D721Med (cell line): ENCODE measurements at places on chromosomes 1 and 21.

DNA sequence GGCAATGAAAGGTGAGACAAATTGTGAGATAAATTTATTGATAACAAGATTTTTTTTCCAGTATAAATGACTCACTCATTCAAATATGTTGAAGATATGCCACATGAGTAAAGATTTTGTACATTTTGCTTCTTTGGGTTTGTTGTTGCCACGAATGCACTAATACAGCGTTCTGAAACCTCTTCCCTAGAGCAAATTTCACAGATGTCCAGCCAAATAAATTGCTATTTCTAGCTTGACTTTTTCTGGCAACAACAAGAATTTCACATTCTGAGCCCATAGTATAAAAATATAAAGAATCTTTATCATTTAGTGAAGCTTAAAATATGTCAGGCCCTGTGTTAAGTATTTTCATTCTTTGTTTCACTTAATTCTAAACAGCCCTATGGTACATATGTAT, 114.5 kb upstream of the COL24A1 start:
- DNase-seq = no peak

DNA sequence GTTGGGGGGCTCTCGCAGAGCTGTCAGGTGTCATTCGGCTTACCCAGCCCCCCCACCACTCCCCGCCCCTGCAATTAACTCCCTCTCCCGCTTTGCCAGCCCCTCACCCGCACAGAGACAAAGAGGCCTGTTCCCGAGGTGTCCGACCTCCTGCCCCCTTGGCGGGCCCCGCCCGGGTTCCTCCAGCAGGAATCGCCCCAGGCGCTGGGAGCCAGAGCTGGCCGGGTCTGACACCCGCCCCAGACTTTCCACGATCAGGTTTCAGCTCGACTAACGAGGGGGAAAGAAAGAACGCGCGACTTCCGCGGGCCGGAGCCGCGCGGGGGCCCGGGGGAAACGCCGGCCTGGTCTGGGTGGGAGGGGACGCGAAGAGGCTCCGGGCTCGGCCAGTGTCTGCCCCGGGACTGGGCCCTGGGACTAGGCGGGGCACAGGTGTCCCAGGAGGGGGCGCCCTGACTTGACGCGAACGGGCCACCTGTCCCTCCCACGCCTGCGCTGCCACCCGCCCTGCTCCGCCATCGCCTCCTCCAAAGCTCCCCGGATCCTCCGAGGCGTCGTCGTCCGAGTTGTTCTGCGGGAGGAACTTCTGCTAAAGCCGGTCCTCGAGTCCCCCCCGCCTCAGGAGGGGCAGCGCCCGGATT, 36.4 kb upstream of the HHAT start:
- DNase-seq = no peak

DNA sequence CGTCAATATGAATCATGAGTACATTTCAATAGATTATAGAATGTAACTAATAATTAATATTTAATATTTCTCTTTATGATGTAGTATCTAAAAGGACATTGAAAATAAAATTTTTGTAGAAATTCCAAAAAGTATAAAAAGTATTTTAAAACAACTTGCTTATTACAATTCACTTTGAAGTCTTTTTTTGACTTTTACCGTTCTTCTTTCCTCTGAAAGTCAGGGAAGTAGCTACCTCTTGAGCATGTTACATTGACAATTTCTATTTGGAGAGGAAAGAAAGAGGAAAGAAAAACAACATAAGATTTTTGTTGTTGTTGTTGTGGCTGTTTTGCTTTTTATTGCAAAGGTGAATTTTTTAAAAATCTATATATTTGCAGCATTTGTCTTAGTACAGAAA, 1.3 kb downstream of the PTPRC start:
- no peak for DNase-seq

DNA sequence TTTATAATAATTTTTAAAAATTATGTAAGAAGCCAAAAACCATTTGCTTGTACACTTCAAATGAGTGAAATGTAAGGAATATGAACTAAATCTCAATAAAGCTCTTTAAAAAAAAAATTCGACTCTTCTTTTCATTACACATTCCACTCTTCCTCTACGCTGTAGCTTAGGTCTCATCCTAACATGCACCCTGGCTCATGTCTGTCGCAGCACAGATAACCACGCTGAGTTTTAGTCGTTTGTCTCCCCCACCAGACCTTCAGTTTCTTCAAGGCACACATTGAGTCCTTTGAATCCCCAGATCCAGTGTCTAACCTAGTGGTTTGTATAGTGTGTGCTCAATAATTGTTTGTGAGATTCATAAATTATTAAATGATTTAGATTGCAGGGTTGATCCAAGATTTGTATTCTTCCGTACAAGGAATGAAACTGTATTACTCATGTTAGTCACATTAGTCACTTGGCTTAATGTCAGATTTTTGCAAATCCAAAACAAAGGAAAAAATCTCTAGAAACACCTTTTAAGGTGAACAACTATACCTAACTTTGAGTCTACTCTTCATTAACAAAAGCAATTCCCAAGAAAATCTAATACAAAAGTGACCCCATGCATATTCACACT, 57.3 kb downstream of the SLC25A24 start:
- DNase-seq = no peak

DNA sequence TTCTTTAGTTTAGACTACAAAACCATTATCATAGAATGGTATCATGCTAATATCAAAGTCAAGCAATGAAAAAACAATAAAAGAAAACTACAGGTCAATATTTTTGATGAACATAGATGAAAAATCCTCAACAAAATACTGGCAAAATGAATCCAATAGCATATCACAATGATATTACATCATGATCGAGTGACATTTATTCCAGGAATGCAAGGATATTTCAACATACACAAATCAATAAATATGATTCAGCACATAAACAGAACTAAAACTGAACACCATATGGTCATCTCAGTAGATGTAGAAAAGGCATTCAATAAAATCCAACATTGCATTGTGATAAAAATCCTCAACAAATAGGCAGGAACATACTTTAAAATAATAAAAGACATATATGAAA, 1657.7 kb downstream of the KCNT2 start:
- no peak for DNase-seq

DNA sequence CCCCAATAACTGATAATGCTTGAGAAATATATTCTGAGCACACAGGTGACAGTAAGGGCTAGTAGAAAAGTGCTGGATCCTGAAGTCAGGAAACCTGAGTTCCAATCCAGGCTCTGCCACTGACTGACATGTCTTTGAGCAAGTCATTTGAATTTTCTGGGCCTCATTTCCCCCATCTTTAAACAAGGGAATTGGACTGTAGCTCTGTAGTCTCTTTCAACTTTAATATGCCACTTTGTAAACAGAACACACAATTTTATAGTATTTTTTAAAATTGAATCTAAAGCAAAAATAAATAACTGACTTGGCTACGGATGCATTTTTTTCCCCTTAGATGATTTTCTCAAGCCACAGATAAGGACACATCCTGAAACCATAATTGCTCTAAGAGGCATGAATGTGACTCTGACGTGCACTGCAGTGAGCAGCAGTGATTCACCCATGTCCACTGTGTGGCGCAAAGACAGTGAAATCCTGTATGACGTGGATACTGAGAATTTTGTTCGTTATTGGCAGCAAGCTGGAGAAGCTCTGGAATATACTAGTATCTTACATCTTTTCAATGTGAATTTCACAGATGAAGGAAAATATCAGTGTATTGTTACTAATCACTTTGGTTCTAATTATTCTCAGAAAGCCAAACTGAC, 37.0 kb downstream of the LRIG2 start:
- no peak for DNase-seq

GRCh38 chr1:10561497-10561896, 86.7 kb downstream of the PEX14 start:
- no peak for DNase-seq

DNA sequence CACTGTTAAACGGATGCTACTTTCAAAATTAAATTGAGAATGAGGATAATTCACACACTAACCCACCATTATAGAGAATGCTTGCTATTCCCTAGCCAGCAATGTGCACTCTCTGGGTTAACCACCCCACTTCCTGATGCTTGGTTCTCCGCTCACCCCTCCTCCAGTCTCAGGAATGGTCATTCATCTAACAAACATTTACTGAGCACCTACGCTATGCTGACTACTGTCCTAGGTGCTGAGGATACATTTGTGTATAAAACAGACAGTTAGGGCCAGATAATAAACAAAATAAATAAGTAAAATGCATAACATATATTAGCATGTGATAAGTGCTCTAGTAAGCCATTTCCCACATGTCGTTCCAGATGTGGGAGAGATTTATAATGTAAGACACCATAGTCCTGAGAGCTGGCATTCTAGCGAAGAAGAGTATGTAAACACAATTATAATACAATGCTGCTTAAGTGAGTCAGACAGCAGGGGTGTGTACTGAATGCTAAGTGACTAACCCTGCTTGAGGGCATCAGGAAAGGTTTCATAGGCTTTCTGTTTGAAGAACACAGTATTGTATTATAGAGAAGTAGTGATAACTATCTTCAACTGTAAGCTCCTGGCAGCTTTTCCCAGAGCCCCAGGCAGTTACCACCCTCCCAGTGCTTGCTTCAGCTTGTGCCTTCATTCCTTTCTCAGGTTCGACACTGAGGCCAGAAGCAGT, 126.7 kb upstream of the CACHD1 start:
- no peak for DNase-seq

GRCh38 chr1:40252601-40253000, 4.9 kb downstream of the TMCO2 start:
- no peak for DNase-seq

DNA sequence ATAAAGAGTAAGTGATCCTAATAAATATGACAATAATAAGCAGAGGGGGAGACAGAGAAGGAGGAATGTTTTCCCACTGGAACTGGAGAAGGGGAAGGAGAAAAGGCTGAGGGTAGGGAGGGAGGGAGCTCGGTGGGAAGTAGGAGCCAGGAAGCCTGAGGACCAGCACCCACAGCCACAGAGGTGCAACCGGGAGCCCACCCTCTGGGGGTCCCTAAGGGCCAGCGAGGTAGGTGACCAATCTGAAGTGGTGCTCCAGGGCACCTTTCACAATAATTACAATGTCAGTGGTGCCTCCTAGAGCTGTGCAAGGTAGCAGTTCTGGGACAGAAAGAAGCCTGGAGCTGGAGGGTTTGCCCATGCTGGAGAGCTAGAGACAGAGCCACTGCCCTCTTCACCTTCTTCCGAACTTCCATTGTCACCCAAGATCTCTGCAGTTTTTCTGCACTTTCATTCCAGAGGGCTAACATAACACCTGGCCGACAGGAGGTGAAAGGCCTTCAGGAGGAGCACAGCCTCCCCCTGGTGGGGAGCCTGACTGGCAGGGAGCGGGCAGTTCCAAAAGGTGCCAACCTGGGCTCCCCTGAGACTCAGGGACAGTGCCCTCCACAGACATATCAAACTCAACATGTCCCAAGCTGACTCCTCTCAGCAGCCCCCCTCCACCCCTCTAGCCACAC, 4.1 kb upstream of the AHCYL1 start:
- no peak for DNase-seq

GRCh38 chr21:34640858-34641257, 25.9 kb upstream of the RCAN1 start:
- no peak for DNase-seq

DNA sequence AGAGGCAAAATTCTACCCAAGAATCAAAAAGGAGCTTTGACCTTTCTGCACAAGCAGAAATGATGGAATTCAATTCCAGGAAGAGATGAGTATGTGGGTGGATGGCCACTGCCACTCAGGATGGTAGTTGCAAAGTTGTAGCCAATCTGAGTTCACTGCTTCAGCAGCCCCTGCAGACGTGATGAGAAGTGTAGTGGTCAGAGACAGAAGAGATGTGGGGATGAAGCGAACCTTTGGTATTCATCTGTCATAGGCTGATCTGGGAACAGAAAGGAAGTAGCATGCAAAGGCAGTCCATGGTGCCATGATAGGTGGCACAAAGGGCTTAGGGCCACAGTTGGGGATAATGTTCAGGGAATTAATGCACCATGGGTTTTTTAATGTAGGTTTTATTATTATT, 81.1 kb upstream of the PGBD5 start:
- no peak for DNase-seq

DNA sequence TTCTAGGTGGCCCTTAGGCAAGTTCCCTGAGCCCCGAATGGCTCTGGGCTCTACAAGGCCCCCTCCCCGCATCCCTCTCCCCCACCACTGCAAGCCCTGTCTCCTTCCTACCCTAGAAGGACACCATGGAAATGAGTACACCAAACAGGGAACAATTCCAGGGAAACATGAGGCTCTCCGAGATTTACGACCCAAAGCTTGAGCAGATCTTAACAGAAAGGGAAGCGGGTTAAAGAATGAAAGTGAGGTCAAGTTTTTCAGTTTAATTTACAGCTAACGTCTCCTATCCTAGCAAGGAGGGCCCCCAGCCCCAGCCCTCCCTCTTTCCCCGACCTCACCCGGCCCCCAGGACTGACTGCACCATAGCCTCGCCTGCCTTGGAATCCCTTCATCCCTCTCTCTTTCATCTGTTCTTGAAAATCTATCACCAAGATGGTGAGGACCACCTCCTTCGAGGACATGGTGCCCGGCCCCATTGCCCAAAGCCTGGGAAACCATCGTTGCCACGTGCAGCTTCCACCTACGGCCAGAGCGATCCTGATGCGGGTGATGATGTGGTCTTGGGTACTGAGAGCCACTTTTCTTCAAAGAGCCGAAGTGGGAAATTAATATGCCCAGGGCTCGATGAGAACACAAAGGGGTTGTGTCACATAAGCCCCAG, 30.5 kb downstream of the SIM2 start:
- no peak for DNase-seq

- DNase-seq = no peak
Measured at GRCh38 chr1:209960926-209961325, 22.9 kb downstream of the SYT14 start.

DNA sequence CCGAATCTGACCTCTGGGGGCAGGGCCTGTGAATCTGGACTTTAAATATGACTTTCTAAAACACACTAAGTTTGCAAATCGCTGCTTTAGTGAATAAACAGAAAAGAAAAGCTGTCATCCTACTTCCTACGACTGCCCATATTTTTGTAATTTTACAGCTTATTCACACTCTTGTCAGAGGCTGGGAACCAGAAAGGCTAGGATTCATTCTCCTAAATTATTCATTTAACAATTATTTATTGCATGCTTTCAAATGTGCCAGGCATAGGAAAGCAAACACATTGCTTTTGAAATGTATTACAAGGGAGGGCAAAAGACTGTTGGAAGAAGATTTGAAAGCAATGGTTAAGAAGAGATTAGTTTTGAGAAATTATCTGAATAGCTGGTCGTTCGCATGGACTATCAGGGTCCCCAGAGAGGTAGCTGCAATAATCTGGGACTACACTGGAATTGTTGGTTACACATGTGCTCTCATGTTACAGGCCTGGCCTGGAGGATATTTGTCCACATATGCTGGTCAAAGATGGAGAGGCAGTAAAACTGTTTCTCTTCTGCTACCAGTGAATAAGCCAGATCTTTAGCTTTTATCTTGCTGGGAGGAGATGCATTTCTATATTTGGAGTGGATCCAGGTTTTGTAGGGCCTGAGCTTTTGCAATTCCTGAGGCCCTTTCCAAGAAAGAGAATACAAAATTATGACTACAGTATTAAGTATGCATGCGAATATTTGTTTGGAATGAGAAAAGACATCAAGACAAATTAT, 29.6 kb upstream of the SFPQ start:
- DNase-seq = no peak

DNA sequence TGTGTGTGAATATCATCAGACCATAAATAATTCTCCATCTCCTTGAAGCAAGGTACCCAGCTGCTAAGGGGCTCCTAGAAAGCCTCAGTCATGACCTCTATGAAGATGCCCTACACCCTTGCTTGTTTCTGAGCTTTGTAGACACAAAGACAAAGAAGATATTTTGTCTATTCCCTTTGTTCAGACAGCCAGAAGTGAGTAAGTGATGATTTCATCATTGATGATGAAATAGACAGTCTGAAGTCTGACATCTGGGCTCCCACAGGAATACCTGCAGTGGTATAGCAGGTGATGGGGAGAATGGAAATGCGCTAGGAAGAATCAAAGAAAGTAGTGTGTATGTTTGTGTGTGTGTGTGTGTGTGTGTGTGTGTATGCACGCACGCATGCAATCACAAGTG, 82.2 kb upstream of the DPT start:
- no peak for DNase-seq
